ENCODE measurements at places on chromosomes 11 and 22.
A peak's percentile ranks its signal among the peaks of the same experiment; 100 is the strongest.

DNA sequence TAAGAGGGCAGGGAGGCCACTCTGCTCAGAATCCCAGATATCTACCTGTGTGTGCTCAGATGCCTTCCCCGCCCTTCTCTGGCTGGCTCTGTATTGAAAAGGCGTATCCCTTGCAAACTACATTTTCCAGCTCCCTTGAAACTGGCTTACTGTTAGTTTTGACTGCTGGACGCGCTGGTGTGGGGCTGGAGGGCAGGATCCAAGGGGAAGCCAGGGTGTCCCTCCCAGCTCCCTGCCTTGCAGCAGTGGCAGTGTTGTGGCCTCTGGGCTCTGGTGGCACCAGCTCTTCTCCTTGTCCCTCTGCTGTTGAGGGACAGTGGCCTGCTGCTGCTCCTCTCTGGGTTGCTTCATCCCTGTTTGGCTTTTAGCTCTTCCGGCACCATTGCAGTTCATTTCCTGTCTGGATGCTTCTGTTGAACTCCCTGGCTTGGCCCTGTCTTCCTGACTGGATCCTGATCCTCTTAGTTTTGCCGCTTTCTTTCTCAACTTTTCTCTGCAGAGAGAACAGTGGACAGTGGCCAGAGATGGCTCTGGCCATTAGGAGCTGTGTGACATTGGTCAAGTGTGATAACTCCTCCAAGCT is 107.1 kb upstream of the PARVA start:
- DNase-seq: no peak

DNA sequence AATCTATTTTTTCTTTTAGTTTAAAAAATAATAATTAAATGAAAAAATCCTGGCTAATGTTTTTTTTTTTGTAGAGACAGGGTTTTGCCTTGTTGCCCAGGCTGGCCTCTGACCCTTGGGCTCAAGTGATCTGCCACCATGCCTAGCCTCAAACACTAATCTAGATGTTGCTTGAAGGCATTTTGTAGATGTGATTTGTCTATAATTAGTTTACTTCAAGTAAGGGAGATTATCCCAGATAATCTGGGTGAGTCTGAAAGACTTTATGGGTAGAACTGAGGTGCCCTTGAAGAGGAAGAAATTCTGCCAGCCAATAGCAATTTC is 38.6 kb upstream of the RBFOX2 start:
- no peak for DNase-seq

- no peak for DNase-seq
Measured at GRCh38 chr22:23395530-23396361, 184.3 kb downstream of the IGLL1 start.

GRCh38 chr11:95307286-95307685 is 76.3 kb upstream of the SESN3 start:
- DNase-seq: no peak

GRCh38 chr22:39967103-39967829 is 7.1 kb downstream of the TMA7B start:
- DNase-seq: no peak

GRCh38 chr11:77821349-77821851 is 456 bp downstream of the AAMDC start:
- peak; percentile 32 for DNase-seq

DNA sequence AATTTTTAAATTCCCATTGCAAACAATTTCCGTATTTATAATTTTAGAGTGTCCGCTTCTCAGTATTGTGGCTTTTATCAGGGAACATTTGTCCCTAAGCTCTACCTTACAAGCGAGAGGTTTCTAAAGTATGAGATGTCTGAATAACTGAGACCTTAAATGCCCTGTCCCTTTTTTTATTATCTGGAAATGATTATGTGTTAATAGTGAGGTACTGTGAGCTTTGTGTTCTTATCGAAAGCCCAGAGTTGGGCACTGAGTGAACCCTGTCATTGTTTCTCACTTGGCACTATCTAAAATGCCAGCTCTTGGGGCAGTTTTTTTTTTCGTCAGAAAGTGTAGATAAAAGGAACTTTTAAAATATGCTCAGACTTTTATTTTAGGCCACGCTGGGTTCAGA is 9.5 kb downstream of the CTTN start:
- no peak for DNase-seq

GRCh38 chr22:44045145-44045544 is 21.0 kb downstream of the PARVB start:
- DNase-seq: no peak

DNA sequence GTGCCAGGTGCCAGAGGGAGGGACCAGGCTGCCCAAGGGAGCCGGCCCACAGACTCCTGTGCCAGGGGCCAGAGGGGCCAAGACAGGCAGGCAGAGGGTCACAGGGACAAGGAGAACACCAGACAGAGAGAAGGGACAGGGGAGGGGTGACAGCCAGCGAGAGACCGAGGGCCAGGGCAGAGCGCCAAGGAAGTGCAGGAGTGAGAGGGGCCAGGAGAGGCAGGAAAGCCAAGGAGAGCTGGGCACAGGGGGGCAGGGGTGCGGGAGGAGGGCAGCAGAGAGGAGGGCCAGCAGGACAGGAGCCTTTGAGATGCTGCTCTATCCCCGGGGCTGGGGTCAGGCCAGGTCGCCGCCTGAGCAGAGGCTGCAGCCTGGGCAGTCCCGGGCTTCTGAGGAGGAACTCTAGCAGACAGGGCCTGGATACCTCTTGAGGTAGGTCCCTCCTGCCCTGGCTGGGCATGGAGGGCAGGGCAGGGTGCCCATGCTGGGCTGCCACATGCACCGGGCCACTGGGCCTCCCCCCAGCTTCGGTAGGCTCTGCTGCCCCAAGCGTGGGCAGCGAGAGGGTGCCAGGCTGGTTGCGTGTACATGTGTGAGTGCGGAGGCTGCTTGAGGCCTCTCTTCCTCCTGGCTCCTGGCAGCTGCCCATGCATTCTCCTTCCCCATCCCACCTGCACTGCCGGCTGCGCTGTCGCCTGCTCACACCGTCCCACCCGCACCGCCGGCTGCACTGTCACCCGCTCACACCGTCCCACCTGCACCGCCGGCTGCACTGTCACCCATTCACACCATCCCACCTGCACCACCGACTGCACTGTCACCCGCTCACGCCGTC is 12.2 kb downstream of the LSP1 start:
- no peak for DNase-seq

GRCh38 chr11:122115524-122116379 is at the start of gene BLID:
Gene BLID (minus strand): TSS chr11:122116215. CDS start chr11:122115922, 293 bp downstream.
- DNase-seq: no peak

- DNase-seq: no peak
Measured at GRCh38 chr11:78372114-78372768, 45.4 kb downstream of the GAB2 start.

GRCh38 chr11:43614214-43614613 is 66.3 kb upstream of the HSD17B12 start:
- DNase-seq: peak; percentile 4

DNA sequence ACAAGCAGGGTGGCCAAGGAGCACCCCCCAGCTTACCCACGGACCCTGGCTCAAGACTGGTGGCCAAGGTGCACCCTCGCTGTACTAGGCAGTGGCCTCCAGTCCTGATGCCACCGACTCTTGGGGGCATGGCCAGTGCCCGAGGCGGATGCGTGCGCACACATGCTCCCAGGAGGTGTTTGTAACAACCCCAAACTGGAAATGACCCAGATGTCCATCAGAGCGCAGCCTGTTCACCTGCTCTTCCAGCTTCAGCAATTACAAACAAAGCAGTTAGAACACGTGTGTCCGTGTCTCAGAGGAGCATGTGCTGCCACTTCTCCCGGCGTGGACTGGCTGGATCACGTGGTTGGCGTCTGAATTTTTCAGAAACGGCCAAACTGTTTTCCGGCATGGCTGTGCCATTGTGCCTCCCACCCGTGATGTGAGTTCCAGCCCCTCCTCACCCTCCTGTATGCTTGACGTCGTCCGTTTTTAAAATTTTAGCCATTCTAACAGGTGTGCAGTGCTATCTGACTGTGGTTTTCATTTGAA is 7.1 kb upstream of the MUC6 start:
- DNase-seq: no peak

DNA sequence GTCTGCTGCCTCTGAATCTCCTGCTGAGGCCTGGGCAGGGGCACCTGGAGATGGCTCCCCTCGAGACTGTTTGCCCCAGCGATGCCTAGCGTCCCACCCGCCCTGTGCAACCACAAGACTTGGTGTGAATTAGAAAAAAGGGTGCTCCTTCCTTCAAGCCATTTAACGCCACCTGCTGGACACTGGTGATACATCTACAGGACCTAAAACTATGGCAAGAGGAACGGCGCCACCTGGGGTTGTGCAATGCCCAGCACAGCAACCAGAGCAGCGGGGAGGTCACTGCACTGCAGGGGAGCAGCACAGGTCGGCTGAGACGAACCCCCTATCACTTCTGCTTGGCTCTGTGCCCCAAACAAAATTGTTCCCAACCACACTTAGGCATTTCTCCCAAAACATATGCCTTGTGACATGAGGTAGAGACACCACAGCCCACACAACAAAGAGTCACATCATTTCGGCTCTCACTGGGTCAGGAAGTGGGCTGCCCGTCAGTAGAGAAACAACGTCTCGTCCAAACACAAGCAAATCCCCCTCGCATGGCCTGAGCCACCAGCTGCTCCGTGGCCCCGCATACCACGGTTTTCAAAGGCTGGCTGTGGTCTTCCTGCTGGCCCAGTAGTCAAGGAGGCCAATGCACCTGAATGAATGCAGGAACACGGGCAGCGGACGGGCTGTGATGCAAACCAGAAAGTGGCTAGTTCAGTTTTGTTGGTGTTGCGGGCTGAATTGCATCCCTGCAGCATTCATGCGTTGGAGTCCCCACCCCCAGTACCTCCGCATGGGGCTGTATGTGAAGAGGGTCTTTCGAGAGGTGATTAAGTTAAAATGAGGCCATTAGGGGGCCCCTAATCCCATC is 171.9 kb downstream of the SHANK2 start:
- DNase-seq: peak; percentile 72

DNA sequence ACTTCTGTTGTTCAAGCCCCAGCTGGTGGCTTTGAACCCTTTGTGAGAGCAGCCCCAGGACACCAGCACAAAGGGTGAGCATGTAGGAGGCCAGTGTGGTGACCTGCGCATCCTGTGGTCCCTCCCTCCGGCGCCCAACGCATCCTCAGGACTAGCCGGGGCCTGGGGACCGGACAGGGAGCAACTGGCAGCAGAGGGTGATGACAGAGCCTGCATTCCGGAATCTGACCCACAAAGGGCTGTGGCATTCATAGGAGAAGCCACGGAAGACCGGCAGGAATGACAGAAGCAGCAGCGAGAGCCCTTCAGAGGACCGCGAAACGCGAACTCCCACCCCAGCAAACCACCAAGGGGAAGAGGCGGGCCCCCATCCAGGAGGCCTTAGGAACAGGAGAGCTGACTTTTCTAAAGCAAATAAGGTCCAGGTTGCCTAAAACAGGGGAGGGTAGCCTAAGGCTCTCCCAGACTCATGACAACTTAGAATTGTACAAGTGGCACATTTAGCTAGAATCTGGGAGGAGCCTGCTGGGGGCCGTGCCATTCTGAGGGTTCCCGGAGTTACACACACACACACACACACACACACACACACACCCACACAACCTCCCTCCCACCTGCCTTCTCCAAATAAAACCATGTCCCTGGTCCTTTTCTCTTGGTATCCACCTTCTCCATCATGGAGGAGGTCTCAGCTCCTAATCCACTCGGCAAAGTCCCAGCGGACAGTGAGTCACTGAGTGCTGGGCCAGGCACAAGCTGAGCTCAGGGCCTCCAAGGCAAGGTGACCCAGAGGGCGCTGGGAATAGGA is 232.7 kb downstream of the CTTN start:
- DNase-seq: no peak

- no peak for DNase-seq
Measured at GRCh38 chr11:6111673-6112072, 4.2 kb downstream of the OR56B4 start.

DNA sequence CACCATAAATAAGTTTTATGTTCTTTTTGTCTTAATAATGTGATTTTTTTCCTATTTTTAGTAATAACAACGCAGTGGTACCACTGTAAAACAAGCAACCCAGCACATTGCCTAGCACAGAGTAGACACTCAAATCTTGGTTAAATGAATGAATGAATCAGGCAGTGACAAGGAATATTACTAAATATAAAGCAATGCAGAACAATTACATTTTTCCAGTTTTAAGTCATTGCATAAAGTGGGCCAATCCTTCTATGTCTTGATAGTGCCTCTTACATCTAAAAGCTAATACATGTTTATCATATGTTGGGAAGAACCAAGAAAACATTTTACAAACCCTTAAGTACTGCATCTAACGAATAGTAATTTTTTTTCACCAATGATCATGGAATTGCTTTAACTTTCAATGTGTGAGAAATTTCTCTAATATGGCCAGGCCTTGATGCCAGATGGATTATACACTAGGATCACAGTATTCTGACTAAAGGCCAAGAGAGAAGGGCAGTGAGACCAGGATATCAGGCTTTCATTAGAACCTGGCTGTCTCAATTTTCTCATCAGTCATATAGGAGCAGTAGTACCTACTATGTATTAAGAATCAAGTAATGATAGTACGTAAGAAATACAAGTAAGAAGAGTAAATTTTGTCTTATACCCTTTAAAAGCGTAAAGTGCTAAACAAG is 88.5 kb downstream of the TRIM44 start:
- no peak for DNase-seq

GRCh38 chr11:75524665-75525432 is 892 bp downstream of the GDPD5 start:
- DNase-seq: peak; percentile 44

GRCh38 chr11:18367431-18367830 is 26.9 kb upstream of the LDHA start:
- DNase-seq: no peak

DNA sequence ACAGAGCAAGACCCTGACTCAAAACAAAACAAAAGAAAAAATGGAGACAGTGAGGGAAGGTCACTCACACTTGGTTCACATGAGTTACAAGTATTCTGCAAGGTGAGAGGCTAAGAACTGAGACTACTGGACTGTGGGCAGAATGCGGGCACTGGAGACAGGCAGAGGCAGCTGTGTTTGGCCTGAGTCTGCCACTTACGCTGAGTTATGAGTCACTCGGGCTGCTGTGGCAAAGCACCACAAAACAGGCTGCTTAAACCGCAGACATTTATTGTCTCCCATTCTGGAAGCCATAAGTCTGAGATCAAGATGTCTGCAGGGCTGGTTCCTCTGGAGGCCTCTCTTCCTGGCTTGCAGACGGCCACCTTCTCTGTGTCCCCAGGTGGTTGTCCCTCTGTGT is 122.8 kb downstream of the SHANK2 start:
- DNase-seq: no peak

DNA sequence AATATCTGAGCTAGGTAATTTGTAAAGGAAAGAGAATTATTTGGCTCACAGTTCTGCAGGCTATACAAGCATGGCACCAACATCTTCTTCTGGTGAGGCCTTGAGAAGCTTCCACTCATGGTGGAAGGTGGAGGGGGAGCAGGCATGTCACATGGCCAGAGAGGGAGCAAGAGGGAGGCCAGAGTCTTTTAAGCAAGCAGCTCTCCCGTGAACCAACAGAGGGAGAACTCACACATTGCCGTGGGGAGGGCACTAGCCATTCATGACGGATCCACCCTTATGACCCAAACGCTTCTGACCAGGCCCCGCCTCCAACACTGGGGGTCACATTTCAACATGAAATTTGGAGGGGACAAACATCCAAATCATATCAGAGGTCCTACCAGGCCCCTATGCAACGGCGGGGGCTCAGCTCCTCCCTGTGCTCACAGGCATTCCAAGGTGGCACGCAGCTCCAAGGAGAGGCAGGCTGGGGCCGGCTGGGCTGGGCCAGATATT is 4.6 kb downstream of the C11orf96 start:
- peak; percentile 38 for DNase-seq
